Stomach (tissue), 19 donors: ENCODE measurements at places on chromosomes 5 and 9. TPM values are rescaled to one million over a fixed set of nuclear protein-coding genes. Genes with fewer than 3 reads are reported as not detected.
A peak's percentile ranks its signal among the peaks of the same experiment; 100 is the strongest.

- no peak within 1 kb of the TSS for H3K4me3 ChIP-seq
- no peaks in the 10 kb centered on the region for H3K4me1 ChIP-seq
- H3K36me3 ChIP-seq, result no peaks in the 10 kb centered on the region
- H3K27ac ChIP-seq, result no peak within 1 kb of the TSS
- DNase-seq, result peak; percentile 70
These were observed at the start of gene HAVCR1 for GRCh38 chr5:157059093-157059539. HAVCR1 (minus strand) TSS chr5:157059116; CDS start chr5:157057943, 1,173 bp downstream.

DNA sequence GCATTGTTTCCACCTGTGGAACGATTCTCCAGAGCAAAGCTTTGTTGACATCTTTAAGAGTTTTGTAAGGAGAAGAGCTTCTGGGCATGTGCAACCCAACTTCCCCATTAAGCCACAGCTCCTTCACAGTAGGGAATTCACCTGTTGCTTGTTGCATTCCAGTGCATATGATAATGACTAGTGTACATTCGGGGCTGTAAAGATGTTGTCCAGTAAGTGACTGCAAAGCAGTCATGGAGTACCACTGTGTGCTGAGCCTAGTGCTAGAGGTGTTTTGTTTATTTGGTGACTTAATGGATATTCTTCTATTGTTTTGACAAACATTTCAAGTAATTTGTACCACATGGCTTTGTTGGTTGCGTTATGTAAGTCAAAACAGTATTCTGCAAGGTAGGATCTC lies 12.8 kb downstream of the UGCG start:
- no peak overlapping the region for H3K4me3 ChIP-seq
- no peaks in the 10 kb centered on the region for H3K27me3 ChIP-seq
- no peak overlapping the region for H3K27ac ChIP-seq
- peaks cover 19% of the 10 kb centered on the region for H3K4me1 ChIP-seq
- H3K36me3 ChIP-seq, result peaks cover 8% of the 10 kb centered on the region
- no peak for DNase-seq

DNA sequence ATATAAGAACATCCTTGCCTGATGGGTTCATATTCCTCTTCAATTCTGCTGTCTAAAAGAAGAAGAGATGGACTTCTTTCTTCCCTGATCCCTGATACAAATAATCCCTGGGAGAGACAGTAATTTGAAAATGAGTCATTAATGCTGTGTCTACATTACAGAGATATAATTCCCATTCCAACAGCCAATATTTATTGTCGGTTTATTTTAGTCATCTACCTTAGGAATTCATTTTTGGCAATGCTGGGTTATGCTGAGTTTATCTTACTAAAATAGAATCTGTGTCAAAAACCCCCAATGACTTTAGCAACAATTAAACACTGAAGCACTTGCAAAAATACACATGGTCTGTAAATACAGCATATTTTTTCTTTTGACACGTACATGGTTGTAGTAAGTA lies 23.9 kb downstream of the ZNF474 start:
- no peak overlapping the region for H3K4me3 ChIP-seq
- no peaks in the 10 kb centered on the region for H3K36me3 ChIP-seq
- H3K4me1 ChIP-seq, result peaks cover 9% of the 10 kb centered on the region
- H3K27ac ChIP-seq, result no peak overlapping the region

- H3K4me1 ChIP-seq, result peaks cover 55% of the 10 kb centered on the region
- no peak for DNase-seq
- no peaks in the 10 kb centered on the region for H3K27me3 ChIP-seq
These were observed 2.1 kb downstream of the ECPAS start for GRCh38 chr9:111481885-111482636.

The PCDHGA2 gene
- total RNA-seq, result 1.3 TPM

- peaks cover 57% of the 10 kb centered on the region for H3K27me3 ChIP-seq
- no peaks in the 10 kb centered on the region for H3K36me3 ChIP-seq
- DNase-seq, result no peak
- H3K4me3 ChIP-seq, result peak overlapping the region; percentile 45
These were observed 3.4 kb downstream of the VCAN start for GRCh38 chr5:83474991-83475390.
